Left kidney (tissue), 8 donors: ENCODE measurements at places on chromosomes 11 and 22. TPM values are rescaled to one million over a fixed set of nuclear protein-coding genes. Genes with fewer than 3 reads are reported as not detected.

- DNase-seq: no peak
Measured at GRCh38 chr11:110148775-110149744, 55.9 kb downstream of the ZC3H12C start.

DNA sequence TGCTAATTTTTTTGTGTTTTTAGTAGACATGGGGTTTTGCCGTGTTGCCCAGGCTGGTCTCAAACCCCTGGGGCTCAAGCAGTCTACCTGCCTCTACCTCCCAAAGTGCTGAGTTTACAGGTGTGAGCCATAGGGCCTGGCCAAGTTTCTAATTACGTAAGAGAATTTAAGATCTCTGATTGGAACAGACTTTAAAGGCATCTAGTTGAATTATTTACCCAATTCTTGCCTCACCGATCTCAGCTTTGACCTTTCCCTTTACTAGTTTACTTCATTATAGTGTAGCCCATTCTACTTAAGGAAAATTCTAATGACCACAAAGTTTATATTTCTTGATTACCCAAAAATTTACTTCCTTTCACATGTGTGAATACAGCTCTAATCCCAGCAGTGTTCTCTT lies 81.6 kb downstream of the YAP1 start:
- DNase-seq: no peak

NRGN gene
- 13.6 TPM for polyA plus RNA-seq

- no peak for DNase-seq
Measured at GRCh38 chr22:49051491-49052022, 776.1 kb downstream of the BRD1 start.

GRCh38 chr11:50178737-50179136 lies 146.1 kb downstream of the OR4C45 start:
- DNase-seq: no peak

DNA sequence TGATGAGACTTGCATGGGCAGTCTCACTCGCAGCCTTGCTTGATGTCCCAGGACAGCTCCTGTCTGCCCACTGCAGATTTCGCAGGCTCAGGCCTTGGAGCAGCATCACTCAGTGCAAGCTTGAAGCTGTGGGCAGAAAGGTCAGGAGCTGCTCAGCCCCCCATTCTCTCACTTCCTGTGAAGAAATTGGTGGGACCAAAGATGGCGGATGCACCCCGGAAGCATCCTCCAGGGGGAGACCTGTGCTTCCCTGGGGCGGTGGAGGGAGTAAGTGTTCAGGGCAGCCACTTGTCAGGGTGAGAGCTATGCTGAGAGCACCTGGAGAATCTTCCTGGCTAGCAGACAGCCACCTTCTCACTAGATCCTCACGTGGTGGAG lies 11.3 kb downstream of the PLAAT2 start:
- DNase-seq: no peak

GRCh38 chr11:48017105-48017830 lies 36.9 kb downstream of the PTPRJ start:
- DNase-seq: no peak

DTX4 gene
- 45.9 TPM for polyA plus RNA-seq

DNA sequence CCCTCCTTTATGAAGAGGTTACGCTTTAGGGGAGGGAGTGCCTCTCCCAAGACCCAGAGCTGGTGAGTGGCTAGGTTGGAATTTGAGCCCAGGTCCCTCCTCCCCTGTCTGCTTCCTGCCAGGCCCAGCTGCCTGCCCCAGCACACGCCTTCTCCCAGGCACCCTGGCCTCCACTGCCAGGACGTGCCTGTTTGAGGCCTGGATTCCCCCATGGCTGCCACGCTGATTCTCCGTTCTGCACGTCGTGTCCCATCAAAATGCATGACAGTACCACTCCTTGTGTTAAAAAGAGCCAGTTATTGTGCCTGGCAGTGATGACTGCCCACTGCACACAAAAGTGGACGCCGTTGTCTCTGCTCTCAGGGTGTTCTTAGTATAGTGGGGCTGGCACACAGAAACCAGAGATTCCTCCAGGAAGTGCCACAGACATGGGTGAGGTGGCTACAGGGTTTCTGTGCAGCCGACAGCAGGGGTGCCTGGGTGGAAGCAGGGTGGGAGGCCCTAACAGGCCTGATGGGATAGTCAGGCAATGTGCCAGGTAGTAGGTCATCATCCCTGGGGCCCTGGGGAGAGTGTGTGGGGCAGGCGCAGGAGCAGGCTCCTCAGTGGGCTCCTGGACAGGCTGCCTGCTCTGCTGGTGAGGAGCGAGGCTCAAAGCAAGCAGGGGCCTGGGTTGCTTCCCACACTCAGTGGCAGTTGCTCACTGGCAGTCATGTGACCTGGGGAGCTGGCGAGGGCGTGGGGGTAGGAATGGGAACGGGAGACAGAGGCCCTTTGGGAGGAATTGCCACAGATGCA lies 24.2 kb downstream of the MED15 start:
- DNase-seq: no peak

PHOX2A gene
- polyA plus RNA-seq: not detected

DGAT2 gene
- 4.6 TPM for polyA plus RNA-seq

DNA sequence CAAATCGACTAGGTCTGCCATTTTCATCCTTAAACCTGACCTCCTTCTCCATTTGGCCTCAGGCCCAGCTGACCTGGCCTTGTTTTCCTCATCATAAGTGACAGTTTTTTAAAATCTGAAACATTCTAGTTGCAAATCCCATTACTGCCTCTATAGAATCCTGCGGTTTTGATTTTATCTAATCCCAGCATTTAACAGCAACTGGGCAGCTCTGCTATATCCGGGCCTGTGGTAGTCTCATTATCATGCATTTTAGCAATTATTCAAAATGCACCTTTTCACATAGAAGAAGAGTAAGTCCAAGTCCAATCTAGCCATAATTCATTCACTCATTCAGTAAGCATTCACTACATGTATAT lies 28.6 kb upstream of the BIRC3 start:
- DNase-seq: no peak

ENTHD1 gene
- polyA plus RNA-seq: not detected

DNA sequence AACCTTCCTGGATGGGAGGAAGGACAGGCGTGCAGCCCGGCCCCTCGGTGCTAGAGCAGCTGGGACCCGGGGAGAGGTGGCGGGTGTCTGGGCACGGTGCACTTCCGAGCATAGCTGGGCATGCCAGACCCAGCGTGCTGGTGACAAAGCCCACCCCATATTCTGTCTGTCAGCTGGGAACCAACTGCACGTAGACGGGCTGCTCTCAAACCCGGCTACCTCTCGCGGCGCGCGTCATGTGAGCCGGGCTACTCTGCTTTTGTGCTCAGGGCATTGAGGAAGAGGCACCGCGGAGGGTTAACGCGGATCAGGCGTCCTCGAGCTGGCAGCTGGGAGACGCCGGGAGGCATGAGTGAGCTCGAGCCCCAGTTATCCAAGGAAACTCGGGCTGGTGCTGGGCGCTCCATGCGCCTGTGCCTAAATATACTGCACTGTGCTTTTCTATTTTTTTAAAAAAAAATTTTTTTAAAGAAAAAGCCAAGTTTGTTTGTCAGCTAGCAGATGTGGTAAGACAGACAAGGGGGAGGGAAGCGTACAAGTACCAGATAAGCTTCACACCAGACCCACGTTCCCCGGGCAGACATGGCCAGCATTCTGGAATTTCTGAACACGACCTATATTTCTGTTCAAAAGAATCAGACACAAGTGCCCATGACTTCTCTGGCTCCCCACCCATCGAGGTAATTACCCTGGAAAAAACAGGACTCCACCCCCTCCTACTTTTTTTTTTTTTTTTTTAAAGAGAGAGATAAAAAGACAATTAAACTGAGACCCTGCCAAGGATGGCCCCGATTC lies 425.6 kb downstream of the SHANK2 start:
- no peak for DNase-seq

DNA sequence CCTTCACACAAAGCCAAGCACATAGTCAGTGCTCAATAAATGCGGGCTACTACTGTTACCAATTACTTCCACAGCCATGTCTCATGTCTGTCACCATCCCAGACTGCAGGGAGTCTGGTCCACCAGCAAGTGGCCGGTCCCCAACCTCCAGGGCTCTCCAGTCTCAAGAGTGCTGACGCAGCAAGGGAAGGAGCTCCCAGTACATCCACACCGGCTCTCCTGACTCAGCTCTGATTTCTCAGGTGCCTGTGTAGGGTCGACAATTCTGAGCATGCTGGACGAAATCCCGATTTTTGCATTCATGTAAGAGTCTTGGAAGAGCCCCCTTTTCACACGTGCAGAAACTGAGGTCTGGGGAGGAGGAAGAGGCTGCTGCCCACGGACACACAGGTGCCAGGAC lies 10.3 kb upstream of the NEFH start:
- no peak for DNase-seq

DNA sequence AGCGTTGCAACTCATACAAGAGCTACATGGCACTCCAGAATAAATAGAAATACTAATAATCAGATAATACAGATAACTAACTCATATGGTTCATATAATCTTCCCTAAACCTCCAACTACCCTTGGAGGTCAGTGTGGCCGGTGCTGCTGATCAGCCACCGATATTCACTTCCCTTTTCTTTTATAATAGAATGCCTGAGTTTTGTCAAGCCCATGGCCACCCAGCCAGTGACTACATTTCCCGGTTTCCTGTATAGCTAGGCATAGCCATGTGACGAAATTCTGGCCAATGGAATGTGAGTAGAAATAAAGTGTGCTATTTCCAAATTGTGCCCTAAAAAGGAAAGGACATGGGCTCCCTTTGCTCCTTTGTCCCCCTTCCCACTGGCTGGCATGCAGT lies 5.9 kb upstream of the CAT start:
- DNase-seq: no peak

DNA sequence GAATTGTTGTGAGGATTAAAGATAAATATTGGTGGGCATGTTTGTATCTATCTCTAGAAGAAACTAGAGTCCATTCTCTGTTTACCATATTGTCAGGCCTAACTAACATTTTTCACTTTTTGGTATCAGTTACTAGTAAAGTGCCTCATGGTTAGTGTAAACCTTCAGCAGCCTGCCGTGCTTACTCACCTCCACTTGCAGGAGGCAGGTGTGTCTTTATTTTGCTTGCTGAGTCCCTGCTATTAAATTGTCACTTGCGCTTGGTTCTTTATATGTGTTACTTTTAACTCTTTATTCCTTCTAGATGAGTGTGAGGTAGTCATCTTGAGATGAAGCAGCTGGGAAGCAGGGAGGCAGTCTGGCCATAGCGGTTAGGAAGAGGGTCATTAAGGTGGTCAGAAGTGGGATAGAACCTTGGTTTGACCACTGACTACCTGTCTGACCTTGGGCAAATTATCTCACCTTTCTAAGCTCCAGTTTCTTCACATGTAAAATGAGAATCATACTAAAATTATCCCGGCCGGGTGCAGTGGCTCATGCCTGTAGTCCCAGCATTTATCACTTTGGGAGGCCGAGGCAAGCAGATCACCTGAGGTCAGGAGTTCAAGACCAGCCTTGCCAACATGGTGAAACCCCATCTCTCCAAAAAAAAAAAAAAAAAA lies 21.2 kb downstream of the PPP6R3 start:
- no peak for DNase-seq

DNA sequence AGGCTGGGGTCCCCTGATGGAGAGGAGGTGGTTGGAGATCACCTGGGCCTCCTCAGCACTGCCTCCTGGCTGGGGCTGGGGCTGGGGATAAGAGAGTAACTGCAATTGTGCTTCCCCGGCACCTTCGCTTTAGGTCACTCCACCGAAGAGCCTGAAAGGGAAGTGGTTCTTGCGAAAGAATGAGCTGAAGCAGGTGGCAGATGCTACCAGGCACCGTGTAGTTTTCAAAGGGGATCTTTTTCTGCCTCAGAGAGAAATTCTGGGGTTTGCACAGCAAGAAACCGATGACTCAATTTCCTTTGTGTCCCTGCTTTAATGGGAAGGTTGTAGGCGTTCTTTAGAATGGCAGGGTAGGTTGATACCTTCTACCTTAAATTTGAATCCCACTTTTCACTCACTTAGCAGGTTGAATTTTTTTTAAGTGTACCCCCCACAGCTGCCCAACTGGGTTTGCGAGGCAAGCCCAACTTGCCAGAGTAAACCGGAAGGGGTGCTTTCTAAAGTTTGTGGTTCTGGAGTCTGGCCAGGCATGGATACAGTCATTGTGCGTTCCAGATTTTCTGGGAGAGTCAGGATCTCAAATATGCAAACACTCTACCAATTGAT lies 5.3 kb downstream of the CD44 start:
- no peak for DNase-seq

OR10A3 gene
- polyA plus RNA-seq: 0.27 TPM

- DNase-seq: no peak
Measured at GRCh38 chr11:66607126-66607834, 9.2 kb upstream of the RBM14 start.

- DNase-seq: no peak
Measured at GRCh38 chr11:110356762-110357671, 60.6 kb upstream of the RDX start.

DNA sequence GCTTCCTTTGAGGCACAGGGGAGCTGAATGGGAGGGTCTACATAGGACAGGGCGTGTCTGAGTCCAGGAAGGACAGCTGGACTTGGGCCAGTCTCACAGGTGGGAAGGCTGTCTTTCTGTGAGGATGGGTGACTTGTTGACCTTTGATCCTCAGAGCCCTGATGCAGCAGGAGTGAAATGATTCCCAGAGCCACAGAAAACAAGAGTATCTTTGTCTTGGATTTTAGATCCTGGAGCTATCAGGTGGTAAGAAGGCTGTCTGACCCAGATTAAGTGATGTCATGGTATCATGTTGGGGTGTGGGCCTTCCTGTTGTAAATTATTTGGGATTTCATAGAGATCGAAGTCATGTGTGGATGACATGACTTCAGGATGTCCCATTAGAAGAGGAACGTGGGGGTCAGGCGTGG lies 15.0 kb downstream of the PTPRJ start:
- DNase-seq: no peak

GPR152 gene
- polyA plus RNA-seq: not detected

HTR3B gene
- 0.12 TPM for polyA plus RNA-seq

OR2AG2 gene
- polyA plus RNA-seq: 0.07 TPM

GRCh38 chr11:67271205-67271540 lies 4.9 kb downstream of the GRK2 start:
- no peak for DNase-seq

ME3 gene
- polyA plus RNA-seq: 29.7 TPM

IZUMO1R gene
- polyA plus RNA-seq: 0.18 TPM

DNA sequence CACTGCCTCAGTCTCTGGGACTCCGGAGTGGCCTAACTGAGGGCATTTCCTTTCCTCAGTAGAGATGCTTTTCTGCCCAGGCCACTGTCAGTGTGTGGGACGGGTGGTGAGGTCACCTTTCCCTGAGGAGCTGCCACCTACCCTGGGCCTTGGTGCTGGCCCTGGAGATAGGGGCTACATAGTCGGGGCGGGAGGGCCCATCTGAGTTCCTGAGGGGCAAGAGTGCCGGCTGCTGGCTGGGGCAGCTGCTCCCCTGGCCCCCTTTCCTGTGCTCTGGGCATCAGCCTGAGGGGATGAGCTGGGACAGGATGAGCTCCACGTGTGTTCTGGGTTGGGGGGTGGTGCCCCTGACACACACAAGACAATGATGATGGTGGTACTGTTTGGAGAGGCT lies 5.4 kb downstream of the KCNC1 start:
- DNase-seq: no peak

OR52E5 gene
- polyA plus RNA-seq: not detected

DDT gene
- 66.8 TPM for polyA plus RNA-seq

RAPSN gene
- not detected for polyA plus RNA-seq

DNA sequence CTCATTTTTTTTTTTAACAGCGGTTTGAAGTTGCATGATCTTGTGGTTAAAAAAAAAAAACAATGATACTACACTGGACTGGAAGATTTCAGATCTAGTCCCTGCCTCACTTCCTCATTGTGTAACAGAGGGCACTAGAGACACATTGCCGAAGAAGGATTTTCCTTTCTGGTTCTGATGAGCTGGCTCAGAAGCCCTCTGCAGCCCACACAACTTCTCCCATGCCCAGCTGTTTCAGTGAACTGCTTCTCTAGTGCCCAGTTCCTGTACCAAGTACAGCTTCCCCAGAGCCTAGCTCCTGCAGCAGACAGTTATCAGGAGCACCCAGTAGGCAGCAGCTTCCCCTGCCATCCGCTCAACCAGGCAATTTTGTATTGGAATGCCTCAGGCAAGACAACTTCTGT lies 29.5 kb upstream of the ANO5 start:
- DNase-seq: no peak

KDM4E gene
- polyA plus RNA-seq: 0.47 TPM
